ENCODE measurements at places on chromosomes 2 and 18.

DNA sequence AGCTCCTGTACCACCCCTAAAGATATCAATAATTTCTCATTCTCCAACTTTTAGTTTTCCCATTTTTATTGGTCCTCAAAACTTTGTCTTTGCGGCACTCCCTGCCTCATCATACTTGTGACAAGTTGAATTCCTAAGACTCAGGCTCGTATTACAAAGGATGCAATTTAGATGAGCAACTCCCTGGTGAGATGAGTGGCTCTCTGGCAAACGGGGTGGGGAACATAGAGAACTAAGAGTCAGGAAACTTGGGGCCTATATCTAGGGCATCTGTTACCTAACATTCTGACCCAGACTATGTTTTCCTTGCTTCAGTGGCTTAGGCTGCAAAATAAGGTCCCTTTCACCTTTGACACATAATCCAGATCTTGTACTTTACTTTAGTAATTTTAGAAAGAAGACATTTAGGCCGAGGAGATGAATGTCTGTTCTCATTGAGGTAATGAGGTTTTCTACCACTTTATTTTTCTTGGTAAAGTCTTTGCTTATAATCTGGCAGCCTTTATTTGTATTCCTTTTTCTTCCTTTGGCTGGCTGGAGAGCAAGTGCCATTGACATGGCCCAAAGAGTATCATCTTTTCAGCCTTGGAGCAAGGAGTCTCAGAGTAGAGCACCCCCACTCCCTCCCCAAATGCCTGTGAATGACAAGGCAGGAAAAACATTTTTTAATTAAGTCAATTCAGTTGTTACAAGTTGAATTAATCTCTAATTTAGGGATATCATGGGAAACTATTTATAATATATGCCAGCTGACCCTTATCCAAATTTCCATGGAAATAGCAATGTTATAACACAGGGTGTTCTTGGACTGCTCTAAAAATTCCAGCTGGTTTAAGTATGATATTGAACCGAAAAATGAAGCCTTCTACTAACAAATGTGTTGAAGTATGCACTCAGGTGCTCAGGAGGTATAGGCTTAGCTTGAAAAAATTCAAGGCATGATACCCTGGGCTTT lies 15.2 kb downstream of the TSPYL6 start:
- DNase-seq = no peak

GRCh38 chr2:201444746-201445465 lies 6.4 kb downstream of the TRAK2 start:
- DNase-seq = no peak

DNA sequence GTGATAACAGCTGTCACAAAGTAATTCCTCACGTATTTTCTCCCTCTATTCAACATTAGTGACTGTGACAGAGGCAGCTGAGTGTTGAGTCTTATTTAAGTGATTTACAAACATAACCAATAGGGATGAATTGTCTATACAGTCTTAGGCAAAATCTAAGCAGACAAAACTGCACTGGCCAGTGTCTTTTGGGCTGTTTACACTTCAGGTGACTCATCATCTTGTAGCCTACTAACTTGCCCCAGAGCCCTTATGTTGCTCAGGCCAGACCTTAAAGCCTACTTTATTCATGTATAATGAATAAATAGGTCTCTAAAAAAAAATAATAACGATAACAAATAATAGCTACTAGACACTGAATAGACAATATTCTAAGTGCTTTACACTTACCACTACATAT lies 17.2 kb downstream of the THOC1 start:
- no peak for DNase-seq

DNA sequence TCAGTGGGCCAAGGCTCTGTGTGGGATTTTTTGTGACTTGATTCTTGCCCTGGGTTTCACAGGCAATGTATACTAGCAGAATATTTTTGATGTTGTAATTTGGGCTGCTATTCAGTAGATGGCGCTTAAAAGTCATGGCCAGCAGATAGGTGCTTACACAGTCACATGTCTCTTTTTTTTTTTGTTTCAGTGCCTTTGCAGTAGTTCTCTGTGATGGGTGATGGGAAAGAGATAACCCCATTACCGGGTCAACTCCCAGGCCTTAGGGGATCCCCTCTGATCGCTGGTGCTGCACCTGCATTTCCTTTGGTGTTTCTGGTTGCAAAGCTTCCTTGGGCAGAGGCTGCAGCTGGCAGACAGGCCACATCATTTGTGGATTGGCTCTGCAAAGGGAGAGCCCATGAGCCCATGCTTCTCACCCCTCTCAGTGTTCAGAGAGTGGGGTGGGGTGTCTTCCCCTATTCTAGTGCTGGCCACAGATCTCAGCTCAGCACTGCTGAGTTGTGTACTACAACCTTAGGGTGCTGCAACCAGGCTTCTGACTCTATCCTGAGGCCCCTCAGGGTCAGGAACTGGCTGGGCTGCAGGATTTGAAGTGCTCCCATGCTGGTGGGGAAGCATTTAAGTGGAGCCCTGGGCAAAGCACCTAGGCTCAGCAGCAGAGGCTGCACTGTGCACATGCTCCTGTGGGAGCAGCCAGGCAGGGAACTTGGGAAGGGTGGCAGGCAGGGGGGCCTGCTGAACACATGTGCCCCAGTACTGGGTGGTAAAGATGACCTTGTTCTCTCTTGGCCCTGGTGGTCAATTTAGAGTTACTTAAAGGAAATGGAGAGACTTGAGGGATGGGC lies 219.8 kb upstream of the SPHKAP start:
- DNase-seq = no peak

Data from RWPE2 (cell line).